Gastrocnemius medialis (tissue), 4 donors: ENCODE measurements at places on chromosomes 12 and 14.

- DNase-seq: no peak
Measured at GRCh38 chr12:67519484-67520433, 128.8 kb upstream of the DYRK2 start.

- DNase-seq: no peak
Measured at GRCh38 chr14:71728386-71728785, 203.8 kb upstream of the RGS6 start.

DNA sequence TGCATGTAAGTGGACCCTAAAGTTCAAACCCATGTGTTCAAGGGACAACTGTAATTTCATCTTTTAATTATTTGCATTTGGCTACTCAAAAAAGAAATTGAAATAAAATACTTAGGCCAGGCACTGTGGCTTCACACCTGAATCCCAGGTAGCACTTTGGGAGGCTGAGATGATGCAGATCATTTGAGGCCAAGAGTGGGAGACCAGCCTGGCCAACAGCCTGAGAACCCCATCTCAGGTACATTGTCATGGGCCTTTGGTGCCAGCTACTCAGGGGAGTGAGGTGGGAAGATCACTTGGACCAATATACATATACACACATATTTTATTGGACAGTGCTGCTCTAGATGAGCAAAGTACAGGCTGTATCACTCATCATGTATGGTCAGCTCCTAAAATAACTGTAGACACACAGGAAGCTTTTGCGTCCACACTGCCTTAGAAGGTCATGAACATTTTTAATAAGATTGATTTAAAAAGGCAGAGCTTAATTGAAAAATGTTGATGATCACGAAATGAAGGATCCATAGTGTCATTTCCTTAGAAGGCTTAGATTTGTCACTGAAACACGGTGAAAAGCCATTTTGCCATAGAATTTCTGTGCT lies 2.5 kb upstream of the ZCCHC8 start:
- DNase-seq: no peak

DNA sequence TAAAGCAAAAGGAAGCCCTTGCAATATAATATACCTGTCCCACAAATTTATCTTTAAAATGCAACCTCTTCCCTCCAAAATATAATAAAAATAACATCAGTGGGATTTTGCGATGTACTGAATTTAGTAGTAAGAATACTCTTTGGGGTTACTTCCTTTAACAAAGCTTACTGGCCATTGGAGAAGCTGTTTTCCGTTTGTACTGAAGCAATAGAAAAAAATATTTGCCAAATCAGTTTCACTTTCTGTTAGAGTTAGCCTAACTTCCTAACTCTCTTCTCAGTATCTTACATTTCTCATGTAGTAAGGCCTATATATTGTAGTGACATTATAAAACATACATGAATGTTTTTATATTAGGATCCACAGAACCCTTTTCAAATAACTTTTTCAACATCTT lies 3.7 kb downstream of the MAX start:
- no peak for DNase-seq

- no peak for DNase-seq
Measured at GRCh38 chr12:70824511-70824910, 96.0 kb downstream of the PTPRR start.

GRCh38 chr12:94740601-94741362 lies 90.4 kb upstream of the TMCC3 start:
- no peak for DNase-seq

DNA sequence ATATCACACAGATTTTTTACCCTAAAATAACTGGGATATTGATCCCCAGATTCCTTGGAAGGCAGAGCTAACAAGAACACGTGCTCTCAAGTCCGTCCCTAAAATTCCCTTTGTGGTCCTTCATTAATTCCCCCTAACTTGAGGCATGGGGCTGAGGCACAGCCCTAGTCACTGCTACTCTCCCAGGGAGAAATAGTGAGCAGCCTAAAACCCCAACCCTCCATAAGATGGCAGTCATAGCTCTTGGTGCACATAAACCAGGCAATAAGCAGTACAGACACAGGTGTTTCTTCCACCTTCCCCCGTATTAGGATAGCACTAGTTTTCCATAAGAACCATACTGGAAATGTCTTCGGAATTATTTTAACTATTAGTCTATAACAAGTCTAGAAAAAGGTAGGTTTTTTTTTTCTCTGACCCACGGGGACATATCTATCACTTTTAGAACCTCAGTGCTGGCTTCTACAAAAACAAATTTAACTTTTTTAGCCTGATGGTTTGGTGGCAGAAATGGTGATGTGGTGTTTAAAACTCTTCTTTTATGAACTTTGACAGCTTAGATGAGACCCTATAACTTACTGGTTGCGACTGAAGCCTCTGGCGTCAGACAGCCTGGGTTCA lies 3.1 kb upstream of the ARHGEF40 start:
- no peak for DNase-seq

DNA sequence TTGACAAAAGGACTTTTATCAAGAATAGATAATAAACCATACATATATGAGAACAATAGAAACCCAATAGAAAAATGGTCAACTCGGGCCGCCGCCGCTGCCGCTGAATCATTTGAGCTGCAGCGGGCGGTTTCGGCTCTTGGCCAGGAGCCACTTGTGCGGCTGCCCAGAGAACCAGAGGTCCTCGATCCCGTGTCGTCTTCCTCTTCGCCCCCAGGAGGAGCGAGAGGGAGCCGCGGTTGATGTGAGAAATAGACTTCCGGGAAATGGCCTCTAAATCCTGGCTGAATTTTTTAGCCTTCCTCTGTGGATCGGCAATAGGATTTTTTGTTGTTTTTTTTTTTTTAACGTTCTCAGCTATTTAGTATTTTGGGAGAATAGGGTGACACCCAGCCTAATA lies 44.8 kb downstream of the CPSF6 start:
- peak; percentile 20 for DNase-seq

DNA sequence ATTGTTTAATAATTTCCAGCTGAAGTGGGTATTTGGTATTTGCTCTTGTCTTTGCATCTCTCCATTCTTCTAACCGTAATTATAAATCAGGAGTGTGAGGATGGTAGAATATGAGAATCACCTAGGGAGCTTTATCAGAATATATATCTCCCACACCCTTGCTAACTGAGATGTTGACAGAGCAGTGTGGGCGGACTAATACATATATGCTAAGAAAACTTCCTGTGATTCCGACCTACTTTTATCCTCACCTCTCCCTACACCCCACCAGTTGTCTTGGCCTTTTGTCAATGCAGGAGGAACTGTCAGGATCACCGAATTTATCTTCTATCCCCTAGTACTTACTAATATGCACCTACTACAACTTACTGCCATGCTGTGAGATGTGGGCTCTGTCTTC lies 14.7 kb upstream of the GNPNAT1 start:
- DNase-seq: no peak

- no peak for DNase-seq
Measured at GRCh38 chr12:4012977-4013968, 140.1 kb upstream of the PARP11 start.
